ENCODE measurements at places on chromosomes 3 and 15.

GRCh38 chr3:63130625-63131024, 147.5 kb upstream of the SYNPR start:
- no peak for DNase-seq

GRCh38 chr15:71199384-71200351, 84.4 kb downstream of the THSD4 start:
- DNase-seq: no peak

DNA sequence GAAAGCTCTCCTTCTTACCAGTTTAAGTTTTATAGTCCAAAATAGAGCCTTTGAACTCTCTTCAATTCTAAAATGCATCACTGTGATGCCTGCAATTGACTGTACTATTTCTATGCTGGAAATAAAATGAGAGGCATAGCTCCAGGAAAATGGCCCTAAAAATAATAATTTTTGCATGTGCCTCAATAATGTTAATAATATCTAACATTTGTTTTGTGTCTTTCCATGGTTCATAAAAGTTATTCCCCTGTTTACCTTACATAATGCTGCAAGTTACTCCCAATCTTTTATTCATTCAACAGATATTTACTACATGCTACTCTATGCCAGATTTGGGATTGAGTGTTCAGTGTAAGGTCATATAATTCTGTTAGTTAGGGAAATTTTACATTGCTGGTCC, 574.0 kb downstream of the RBMS3 start:
- DNase-seq: no peak

GRCh38 chr3:131998027-131998426, 36.8 kb downstream of the CPNE4 start:
- no peak for DNase-seq

DNA sequence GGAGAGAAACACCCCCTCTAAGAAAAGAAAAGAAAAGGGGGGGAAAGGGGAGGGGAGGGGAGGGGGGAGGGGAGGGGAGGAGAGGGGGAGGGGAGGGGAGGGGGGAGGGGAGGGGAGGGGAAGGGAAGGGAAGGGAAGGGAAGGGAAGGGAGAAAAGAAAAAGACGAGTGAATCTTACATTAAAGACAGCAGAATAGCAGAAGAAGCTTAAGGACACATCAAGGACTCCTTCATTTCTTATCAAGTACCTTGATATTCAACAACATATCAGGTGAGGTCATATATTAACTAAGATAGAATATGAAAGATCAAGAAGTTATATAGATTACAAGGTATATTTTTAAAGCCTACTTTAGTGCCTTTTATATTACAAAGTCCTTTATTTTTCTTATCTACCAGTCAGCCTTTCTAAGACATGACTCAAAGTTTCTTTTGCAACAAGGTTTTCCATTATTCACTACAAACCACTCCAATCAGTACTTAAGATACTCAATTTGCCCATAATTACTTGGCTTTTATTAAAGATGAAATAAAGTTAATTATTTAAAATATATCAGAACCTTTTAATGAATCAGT, 17.7 kb upstream of the AADAC start:
- DNase-seq: no peak

- DNase-seq: no peak
Observed at GRCh38 chr3:177286034-177286433, 88.8 kb upstream of the TBL1XR1 start.

DNA sequence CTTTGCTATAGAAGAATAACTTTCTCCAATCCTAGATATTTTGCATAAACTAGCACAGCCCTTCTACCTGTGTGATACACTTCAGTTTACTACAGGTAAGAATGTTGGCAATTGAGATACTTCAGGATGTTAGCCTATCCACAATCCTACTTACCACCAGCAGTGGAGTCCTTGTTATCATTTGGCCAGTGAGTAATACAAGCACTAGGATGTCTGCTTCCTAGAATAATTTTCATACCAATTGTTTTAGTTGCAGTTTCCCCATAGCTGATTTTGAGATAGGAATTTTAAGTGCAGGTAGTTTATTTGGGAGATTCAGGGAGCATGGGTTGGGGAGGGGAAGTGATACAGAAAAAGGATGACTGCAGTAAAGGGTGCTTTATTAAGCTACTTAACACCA, 147.2 kb downstream of the EPHA6 start:
- no peak for DNase-seq

GRCh38 chr3:134605556-134605955, 45.3 kb downstream of the KY start:
- no peak for DNase-seq

DNA sequence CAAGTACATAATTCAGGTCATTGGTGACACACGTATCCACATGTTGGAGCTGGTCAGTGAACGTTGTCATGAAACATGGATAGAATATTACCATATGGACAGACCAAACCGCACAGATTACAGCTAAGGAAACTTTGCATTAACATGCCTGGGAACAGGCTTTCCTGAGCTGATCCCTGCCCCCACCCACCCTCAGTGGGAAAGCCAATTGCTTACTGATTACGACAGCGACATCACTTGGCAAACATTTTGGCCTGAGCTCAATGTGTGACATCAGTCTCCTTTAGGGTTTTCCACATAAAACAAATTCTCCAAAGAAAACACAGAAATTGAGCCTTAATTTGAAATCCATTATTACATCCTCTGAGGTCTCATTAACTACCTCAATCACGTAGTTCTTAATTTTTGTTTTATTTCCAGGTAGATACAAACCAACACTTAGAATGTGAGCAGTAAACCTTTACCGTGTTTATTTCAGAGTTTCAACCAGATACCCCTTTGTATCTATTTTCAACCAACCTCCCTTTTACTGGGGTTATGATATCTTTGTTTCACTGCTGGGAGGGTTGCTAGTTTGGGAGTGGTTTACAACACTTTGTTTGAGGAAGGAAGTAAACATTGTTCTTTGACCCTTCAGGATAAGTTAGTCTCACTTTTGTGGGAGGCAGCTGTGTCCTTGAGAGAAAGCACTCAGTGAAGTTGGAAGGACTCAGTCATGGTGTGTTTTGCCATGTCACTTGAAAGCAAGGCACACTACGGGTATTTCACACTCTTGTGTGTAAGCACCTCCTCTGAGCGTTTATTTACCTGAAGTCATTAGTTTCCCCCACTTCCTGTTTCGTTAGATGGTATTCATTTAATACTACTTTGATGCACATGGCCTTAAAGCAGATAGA, 103.1 kb downstream of the CMSS1 start:
- DNase-seq: no peak

DNA sequence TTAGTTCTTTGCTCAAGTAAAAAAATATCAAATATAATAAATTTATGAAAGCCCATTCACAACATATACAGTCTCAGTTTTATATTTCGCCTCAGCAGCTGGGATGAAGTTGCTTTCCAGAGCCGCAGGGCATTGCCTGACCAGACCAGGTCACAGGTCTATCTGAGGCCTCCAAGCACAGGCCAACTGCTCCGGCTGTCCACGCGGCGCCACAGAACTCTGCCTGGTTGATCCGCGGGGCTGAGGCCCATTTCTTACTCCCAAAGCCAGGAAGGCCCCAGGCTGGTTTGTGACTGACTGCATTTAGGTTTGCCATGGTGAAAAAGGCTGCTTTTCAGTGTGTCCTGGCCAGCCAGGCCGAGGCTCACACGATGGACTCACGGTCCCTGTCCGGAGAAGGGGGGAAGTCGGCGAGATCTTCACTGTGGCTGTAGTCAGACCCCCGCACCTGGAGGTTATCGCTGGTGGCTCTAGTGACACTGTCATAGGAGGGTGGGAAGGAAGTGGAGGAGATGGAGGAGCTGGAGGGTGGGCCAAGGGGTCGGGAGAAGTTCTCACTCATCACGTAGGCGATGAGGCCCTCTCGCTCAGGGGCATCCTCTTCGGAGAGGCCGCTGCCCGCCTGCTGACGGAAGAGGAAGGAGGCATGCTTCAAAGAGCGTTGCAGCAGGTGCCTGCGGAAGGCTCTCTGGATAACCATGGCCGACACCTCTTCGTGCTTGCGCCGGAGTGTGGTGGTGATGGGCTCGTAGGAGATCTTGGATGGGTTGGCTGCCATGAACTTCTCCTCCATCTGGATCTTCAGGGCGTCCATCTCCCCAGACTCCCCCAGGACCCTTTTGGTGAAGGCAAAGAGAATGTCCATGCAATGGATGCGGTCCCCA, 54.1 kb downstream of the EXOG start:
- no peak for DNase-seq

DNA sequence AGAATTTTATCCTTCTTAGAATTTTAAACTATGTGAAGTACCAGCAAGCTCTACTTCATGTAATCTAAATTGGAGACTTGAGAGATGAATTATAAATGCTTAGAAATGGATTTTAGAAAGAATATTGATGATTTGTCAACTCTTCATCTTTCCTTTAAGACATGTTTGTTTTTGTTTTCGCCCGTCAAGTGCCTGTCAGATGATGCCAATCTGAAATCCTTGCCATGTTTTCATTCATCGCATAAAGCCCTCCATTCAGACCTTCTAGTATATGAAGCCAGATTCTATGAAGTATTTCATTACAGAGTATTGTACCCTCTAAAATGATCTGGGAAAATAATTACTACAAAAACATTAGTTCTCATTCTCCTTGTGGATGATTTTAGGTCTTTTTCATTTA, 223.2 kb upstream of the SOX2 start:
- no peak for DNase-seq

GRCh38 chr3:122962149-122962548, 65.4 kb downstream of the SEMA5B start:
- no peak for DNase-seq

DNA sequence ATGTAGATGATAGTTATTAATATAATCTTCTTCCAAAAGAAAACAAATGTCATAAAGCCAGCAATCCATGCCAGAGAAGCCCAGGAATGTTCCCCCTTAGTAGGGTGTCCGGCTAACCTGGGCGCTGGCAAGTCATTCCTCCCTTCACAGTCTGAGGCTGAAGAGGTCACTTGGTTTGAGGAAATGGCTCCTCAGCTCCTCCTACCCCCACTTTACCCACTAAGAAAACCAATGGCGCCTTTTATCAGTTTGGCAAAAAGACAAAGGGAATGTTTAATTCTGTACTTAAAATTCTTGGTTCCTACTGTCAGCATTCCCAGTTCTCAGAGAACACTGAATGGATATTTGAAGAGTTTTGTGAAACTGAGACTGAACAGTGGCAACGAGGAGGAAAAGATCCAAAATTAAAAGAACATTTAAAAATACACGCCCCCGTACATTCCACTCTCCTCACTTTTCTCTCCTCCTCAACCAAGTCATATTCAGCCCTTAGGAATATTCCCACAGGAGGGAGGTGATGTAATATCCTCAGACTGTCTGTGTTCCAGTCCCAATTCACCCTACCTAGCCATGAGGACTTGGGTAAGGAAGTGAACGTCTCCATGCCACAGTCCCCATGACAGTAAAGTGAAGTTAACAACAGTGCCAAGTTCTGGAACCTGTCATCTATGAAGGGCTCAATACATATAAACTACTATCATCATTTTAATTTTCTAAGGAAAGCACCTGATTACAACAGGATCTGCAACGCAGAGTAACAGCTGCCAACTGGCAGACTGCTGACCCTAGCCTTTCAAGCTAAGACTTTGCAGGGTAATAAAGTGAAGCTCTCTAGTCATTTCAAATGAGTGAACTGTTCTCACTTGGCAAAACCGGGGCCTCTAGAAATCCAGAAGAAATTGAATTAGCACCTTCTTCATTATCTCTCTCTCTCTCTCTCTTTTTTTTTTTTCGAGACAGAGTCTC, 234.5 kb upstream of the ICE2 start:
- DNase-seq: no peak

DNA sequence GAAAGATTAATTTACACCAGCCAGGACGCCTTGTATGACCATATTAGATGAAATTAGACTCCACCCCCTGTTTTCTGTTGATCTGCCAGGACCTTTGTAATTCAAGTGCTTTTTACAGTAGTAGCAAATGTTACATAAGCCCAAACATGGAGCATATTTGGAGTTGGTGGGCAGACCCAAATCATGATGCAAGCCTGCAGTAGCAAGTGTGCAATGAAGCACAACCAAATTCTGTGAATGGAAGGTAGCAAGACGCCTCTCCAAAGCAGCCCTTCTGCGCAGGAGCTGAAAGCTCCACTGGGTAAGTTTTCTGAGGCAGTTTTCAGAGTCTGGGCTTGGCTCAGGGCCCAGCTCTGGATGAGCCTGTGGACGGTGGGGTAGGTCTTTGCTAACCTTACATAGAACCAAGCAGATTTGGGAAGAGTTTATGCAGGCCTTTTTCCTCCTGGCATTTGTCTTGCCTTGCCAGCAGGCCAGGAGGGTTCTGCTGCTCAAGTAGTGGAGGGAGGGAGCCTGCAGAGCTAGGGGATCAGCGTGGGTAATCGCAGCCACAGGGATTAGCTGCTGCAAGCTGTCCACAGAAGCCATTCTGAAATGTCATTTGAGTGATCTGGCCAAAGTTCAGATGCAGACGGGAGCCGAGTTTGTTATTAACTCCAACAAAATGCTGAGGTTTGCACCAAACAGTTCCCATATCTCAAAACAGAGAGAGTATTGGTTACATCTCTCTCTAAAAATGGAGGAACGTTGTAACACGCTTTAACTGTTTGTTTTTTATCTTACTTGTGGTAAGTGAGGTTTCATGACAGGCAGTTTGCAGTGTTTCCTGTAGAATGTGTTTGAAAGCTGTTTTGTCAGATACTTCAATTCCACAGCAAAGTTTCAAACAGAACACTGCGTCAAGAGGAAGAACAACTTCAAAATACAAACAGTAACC, 55.4 kb downstream of the PSMD6 start:
- DNase-seq: no peak

GRCh38 chr15:62138124-62138523, 27.0 kb downstream of the C2CD4B start:
- no peak for DNase-seq

DNA sequence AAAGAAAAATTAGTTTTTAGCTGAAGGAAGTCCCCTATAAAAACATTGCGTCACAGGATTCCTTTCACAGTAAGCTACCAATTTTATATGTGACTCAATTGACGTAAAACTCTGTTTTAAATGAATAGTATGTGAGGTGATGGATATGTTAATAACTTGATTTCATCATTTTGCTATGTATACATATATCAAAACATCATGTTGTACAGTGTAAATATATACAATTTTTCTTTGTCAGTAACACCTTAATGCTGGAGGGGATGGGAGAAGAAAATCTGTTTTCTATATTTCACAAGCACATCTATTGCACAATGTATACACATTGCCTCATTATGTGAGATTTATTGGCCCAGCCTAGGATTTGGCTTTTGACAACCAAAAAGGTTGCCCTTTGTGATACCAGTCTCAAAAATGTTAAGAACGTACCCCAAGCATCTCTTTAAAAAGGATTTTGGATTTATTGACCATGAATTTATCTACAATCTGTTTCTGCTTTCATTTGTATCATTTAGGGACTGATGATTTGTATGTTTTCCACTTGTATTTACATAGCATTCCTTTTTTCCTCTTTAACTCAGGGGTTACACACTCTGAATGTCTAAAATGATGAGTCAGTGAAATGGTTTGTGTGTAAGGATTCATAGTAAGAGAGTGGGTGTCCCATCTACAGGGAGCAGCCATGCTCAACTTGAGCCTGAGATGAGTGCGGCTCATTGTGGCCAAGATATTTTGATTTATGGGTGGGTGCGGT, 62.6 kb downstream of the CRTC3 start:
- DNase-seq: no peak

- no peak for DNase-seq
Observed at GRCh38 chr3:82493858-82494257, 732.4 kb upstream of the GBE1 start.

Data from DMS 273 treated with DMSO at 0.1 percent for 48 hours (cell line).